H54 (cell line): ENCODE measurements at places on chromosomes 2 and 18.

- no peak for DNase-seq
Observed at GRCh38 chr2:146465460-146465859, 1379.4 kb upstream of the ACVR2A start.

DNA sequence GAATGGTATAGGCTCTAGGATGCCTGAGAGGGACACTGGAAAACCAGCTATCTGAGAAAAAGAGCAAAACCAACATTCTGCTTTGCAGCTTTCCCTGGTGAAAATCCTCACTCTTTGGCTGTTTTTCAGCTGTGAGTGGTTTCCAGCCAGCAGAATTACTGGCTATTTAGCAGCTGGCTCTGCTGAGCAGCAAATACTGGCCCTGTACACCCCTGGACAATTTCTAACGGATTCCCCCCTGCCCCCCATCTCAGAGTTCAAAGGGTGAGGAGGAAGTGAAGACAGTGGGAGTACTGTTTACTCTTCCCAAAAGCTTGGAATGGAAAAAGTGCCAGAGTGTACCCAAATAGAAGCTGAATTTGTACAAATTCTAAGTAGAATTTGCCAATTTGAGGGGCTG lies 26.1 kb upstream of the IMP4 start:
- no peak for DNase-seq

DNA sequence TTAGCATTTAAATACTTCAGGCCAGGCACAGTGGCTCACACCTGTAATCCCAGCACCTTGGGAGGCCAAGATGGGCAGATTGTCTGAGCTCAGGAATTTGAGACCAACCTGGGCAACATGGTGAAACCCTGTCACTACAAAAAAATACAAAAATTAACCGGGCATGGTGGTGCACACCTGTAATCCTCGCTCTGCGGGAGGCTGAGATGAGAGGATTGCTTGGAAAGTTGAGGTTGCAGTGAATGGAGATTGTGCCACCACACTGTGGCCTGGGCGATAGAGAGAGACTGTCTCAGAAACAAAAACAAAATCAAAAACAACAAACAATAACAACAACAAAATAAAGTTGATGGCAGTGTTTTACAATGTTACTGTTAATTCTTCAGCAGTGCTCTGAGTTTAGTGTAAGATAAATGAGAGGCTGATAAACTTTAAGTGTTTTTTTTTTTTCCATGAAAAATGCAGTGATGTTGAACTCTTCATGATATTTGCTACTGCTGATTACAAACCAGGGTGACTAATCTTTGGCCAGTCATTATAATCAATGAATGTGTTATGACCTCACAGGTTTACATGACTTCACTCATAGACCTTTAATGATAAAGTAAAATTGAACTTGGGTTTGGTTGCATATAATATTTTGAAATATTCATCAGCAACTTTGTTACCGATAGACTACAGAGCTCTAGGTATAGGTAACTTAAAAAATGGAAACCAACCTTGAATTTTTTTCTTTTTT lies 2.5 kb downstream of the ITGAV start:
- DNase-seq: no peak

DNA sequence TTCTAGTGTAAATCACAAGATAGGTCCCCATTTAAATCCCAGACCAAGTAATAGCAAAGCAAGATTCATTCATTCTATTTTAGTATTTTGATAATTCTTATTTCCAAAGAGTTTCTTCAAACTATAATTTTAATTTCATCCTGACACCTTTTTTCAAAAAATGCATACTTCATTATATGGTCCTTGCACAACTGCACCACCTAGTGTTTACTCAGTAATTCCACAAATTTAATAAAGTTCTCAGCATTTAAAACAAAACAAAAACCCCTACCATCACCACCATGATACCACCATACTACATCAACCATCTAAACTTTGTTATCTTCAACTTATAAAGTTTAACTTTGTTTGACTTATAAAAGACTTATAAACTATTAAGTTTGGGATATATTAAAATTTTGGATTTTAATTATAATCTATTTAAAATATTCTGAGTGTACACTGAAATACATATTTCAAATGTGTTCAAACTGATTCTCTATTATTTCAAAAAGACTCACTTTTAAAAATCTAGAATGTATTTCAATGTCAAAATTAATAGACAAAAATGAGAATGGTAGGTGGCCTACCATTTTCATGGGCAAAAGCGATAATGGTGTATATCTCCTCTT lies 44.2 kb downstream of the WDPCP start:
- DNase-seq: no peak

- DNase-seq: no peak
Observed at GRCh38 chr2:192146069-192147015, 48.4 kb downstream of the TMEFF2 start.
